ENCODE measurements at places on chromosomes 7 and 10. TPM values are rescaled to one million over a fixed set of nuclear protein-coding genes. Genes with fewer than 3 reads are reported as not detected.

DNA sequence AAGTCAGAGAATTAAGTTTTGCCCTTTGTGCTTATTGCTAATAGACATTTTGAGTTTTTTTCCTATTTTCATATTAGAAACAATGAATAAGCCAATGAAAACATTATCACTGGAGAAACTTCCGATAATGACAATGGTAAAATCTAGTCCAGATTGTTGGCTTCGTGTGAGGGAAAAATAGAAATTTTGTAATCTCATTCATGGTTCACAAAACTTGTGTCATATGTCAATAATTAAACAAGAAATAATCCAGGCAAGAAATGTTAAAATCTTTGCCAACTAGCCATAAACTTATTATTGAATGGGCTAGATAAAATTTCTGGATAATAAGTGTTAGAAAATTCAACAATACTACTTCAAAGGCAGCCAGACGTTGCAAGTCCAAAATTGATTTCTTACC lies 36.6 kb downstream of the RNLS start:
- ATAC-seq = no peak

DNA sequence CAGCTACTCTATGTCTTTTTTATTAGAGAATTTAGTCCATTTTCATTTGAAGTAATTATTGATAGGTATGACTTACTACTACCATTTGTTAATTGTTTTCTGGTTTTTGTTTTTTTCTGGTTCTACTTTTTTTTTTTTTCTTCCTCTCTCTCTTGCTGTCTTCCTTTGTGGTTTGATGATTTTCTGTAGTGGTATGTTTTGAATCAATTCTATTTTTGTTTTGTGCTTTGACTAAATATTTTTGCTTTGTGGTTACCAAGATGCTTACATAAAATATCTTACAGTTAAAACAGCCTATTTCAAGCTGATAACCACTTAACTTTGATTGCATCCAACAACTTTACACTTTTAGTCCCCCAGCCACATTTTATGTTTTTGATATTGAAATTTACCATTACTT lies 3.3 kb upstream of the OR2F2 start:
- no peak for ATAC-seq

DNA sequence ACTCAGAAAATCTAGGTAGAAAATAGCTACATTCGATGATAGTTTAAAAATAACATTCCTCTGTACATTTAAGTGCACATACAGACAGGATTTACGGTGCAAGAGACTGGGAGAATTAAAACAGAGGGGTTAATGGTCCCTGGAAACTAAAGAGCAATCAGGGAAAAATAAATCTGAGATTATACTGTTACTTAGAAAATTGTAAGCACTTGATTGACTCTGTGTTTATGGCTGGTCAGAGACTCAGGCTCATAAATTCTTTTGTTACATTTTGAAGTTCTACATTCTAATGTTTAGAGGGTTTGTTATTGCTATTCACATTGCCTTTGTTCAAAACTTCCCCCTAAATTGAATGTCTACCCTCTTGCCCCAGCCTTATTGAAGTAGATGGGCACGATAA lies 54.4 kb downstream of the CDCA7L start:
- no peak for ATAC-seq

- ATAC-seq = no peak
Measured at GRCh38 chr10:83965473-83965872, 173.8 kb upstream of the GHITM start.

DNA sequence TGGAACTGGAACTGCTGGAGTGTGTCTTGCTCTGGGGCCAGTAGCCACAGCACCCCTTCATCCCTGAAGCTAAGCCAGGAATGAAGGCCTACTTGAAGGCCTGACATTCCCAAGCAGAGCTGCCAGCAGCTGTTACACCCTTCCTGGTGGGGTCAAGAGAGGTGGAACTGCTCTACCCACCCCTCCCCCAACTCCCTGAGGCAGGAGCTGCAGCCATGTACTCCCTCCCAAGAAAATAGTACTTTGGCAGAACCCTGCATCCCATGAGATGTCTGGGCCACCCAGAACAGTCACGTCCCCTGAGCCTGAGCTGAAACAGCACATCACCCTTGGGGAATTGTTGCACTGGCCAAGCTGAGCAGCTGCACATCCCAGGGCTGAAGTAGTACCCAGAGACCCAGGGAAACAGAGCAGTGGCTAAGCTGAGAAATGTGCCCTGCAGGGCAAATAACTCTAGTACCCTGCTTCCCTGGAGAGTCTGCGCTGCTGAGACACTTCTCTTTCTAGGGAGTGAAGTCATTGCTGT lies 63.4 kb upstream of the PLA2G12B start:
- no peak for ATAC-seq

DNA sequence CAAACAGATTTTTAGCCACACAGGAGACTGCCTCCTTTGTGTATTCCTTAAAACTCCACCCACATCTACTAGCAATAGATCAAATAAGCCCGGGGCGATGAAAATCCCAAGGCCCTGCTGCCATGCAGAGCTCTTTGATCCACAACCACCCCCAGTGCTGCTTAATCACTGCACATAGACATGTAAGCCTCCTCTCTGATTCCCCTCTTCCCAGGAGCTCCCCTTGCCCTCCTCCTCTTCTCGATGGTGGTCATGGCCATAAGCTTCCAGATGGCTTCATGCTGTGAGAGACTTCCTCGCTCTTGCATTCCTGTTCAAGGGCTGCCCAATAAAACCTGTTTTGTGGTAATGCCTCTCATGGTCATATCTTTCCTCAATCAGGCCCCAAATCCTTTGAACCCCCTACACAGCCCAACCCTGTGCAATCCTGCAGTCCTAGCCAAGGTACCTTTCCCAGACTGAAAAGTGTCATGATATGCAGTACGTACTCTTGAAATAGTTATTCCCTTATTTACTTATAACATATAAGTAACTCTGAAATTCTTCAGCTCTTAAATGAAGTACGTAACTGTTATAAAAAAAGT lies 158.5 kb downstream of the CACNA2D1 start:
- ATAC-seq = no peak

DNA sequence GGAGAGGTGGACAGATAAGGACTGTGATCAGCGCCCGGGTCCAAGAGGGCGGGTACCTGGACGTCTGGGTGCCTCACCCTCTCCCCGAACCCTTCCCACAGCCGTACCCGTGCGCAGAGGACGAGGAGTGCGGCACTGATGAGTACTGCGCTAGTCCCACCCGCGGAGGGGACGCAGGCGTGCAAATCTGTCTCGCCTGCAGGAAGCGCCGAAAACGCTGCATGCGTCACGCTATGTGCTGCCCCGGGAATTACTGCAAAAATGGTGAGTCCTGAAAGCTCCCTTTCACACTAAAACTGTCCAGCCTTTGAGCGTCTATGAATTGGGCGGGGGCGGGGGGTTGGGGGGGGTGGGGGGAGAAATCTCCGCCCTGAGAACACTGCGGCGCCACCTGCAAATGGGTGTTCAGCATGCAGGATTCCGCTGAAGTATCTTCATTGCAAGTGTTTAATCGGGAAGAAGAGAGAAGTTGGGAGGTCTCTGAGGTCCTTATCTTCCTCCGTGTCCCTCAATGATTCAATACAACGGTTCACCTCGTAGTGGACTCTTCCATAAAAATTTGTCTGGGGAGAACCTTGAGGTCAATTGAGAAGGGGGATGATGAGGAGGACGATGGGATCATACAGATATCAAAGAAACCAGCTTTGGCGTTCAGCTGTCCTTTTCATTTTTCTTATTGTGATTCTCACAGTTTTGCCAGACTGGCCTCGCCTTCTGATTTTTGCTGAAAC lies 906 bp downstream of the DKK1 start:
- peak; percentile 26 for ATAC-seq

GRCh38 chr10:126160971-126161630 lies 227.2 kb downstream of the ADAM12 start:
- ATAC-seq = no peak

GRCh38 chr10:89362929-89363328 lies 14.9 kb upstream of the IFIT1B start:
- no peak for ATAC-seq

DNA sequence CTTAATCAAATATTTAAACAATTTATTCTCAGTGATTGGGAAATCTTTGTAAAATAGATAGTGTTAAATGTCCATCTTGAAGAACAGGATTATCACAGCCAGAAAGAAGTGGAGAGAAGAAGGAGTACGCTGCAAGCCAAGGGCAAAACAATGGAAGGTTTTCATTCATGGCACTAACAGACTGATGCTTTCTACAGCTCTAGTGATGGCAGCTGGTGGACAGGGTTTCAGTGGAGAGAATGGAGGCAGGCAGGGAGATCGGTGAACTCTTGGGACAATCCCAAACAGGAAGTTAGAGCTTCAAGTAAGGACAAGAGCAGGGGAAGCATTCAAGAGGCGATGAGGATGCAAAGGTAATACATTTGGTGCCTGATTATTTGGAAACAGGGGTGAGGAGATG lies 207.0 kb downstream of the JAZF1 start:
- no peak for ATAC-seq

- no peak for ATAC-seq
Measured at GRCh38 chr7:159207951-159208350, 63.3 kb upstream of the VIPR2 start.

GRCh38 chr7:16040346-16040745 lies 353.9 kb upstream of the MEOX2 start:
- no peak for ATAC-seq

- ATAC-seq = no peak
Measured at GRCh38 chr10:24462889-24463552, 254.1 kb downstream of the KIAA1217 start.

GRCh38 chr7:3197567-3198213 lies 103.4 kb upstream of the SDK1 start:
- ATAC-seq = no peak

- ATAC-seq = no peak
Measured at GRCh38 chr7:30224511-30225062, 59.8 kb upstream of the ZNRF2 start.

GRCh38 chr7:157125376-157126223 lies 13.1 kb upstream of the UBE3C start:
- no peak for ATAC-seq

GRCh38 chr7:105250706-105251105 lies 138.0 kb downstream of the SRPK2 start:
- no peak for ATAC-seq

DNA sequence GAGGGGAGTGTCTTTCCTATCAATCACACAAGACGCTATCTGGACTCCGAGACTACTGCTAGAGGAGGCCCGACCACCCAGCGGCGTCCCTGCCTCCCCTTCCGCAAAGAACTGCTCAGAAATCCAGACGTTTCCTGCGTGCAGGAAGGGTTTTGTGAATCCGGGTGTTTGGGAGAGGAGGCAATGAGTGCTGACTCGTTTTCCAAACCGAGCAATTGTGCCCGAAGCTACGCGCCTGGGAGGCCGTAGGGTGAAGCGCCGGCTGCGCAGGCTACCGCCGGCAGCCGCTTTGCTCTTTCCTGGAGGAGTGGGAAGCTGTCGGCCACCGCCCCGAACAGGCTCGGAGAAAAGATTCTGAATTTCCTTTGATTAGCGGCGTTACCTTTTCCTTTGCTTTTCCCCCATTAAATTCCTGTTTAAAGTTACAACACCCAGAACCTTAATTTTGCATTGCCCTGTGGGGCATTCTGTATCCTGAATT lies 5.3 kb downstream of the VAX1 start:
- ATAC-seq = no peak

DNA sequence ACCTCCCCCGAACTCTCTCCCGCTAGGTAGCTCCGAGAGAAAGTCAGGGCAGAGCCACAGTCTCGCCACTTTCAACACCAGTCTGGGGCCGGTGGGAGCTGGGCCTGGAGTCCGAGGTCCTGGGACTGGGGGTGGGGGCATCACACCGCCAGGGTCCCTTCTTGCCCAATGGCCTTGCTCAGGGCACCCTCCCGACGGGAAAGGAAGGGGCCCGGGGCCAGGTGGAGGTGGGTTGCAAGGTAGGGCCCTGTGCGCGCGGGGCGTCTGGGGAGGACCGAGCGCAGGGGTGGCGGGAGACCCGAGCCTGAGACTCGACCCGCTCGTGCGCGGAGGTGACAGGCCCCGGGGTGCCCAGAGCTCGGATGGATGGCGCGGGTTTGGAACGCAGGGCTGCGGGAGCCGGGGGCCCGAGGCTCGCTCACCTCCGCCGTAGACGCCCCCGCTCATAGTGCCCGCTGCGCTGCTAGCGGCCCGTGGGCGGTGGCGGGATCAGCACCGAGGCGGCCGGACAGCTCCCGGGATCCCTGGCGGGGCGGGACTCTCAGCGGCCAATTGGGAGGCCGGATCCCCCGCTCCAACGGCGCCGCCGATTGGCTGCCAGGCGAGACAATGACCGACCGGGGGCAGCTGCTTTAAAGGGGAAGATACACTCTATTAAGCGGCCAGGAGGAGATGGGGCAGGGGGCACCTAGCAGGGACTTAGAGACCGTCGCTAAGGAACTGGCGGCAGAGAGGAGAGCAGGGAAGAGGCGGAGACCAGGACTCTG lies at the start of gene ACTL6B:
TSS of gene ACTL6B (minus strand) at position 541 of the 767 bp plus-strand sequence. CDS start at position 447, 94 bp downstream.
- ATAC-seq = peak; percentile 46

- ATAC-seq = no peak
Measured at GRCh38 chr10:51106311-51106945, 32.1 kb downstream of the PRKG1 start.

DNA sequence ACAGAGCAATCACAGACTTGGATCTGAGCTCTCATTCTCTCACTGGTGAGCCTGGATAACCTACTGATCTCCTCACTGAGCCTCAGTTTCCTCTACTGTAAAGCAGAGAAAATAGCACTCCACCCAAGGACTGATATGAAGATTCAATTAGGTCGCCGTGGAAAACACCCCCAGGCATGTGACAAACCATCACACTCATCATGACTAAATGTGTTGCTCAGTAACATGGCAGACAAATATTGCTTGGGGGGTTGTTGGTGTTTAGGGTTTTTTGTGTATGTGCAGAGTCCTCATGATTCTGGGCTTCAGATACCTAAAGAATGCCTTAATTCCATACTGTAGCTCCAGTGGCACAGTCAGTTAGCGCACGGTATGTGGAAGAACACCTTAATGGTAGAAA lies 122.1 kb upstream of the TCF7L2 start:
- ATAC-seq = no peak

DNA sequence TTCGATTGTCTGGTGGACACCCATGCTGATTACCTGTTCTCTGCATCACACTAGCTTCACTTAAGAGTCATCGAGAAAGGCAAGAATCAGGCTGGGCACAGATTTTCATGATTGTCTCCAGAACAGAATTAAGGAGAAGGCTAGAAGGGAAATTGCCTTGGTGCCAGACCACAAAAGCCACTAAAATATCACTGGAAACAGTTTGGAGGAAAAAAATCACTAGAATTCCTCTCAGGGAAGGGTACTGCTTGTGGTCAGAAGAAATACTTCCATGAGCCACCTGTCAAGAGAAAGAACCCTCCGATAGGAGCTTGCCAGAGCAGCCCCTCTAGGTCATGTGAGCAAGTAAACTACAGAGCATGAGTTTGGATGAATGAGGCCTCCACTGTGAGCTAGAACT lies 269.3 kb upstream of the TEX47 start:
- ATAC-seq = no peak

Gene GNAT3
- total RNA-seq = not detected

Gene PHKG1
- total RNA-seq = 1.9 TPM

Gene TAS2R41
- total RNA-seq = not detected

Gene COL13A1
- 3.9 TPM for total RNA-seq

Gene TRIM56
- 24.9 TPM for total RNA-seq

Gene GLCCI1
- 3.4 TPM for total RNA-seq

Gene HOXA4
- 12.1 TPM for total RNA-seq

Gene NXPH1
- total RNA-seq = not detected

Gene PTPRZ1
- total RNA-seq = 4.5 TPM

Gene NCF1
- total RNA-seq = 5.7 TPM

Gene SPDYE2
- not detected for total RNA-seq

Gene STAMBPL1
- total RNA-seq = 26.3 TPM

Gene EBLN1
- not detected for total RNA-seq
